ENCODE measurements at places on chromosomes 4 and X.

DNA sequence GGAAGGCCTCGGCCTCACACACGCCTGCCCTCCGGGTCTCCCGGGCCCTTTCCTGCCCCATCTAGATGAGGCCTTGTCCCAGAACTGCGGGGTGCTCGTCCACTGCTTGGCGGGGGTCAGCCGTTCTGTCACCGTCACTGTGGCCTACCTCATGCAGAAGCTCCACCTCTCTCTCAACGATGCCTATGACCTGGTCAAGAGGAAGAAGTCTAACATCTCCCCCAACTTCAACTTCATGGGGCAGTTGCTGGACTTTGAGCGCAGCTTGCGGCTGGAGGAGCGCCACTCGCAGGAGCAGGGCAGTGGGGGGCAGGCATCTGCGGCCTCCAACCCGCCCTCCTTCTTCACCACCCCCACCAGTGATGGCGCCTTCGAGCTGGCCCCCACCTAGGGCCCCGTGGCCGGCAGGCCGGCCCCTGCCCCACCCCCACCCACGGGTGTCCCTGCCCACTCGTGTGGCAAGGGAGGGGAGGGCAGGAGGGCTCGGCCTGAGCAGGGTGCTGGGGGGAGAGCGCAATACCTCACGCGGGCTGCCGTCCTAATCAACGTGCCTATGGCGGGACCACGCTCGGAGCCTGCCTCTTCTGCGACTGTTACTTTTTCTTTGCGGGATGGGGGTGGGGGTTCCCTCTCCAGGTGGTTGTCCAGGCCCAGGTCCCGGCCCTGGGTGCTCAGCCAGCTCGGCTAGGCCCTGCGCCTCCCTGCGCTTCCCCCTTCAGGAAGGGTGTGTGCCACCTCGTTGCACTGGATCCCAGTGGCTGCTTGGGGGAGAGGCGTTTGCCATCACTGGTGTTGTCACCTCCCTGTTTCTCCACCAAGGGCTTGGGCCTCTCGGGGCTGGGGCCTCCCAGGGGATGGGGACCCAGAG, 3.1 kb downstream of the DUSP9 start:
- DNase-seq: no peak

GRCh38 chrX:153411988-153412574, 809 bp downstream of the ZFP92 start:
- no peak for DNase-seq

DNA sequence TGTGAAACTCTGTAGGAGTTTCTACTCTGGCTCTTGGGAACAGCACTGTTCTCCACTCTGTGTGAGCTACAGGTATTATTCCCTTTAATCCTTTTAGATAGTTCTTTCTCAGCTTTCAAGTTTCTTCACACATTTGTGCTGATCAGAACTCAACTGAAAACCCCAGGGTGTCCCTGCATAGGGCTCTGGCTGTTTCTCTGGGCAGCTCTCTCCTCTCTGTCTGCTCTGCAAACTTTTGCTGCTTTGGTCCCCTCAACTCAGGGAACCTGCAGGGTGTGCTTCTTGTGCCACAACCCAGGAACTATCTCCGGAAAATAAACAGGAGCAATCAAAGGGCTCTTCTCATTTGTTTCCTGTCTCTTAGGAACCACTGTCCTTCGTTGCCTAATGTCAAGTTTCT, 196.6 kb upstream of the GABRA2 start:
- no peak for DNase-seq

- DNase-seq: no peak
Observed at GRCh38 chrX:129976441-129976840, 6.0 kb upstream of the BCORL1 start.
